ENCODE measurements at places on chromosomes 11 and 22. TPM values are rescaled to one million over a fixed set of nuclear protein-coding genes. Genes with fewer than 3 reads are reported as not detected.

GRCh38 chr11:128098781-128099180 is 488.6 kb downstream of the ETS1 start:
- DNase-seq: no peak

GRCh38 chr11:16047073-16047472 is 309.3 kb downstream of the SOX6 start:
- DNase-seq: no peak

The DBX1 gene
- total RNA-seq: not detected

The CCDC73 gene
- total RNA-seq: 0.21 TPM

The RGL4 gene
- total RNA-seq: not detected

The LAYN gene
- 20.1 TPM for total RNA-seq

The SLC1A2 gene
- 0.22 TPM for total RNA-seq

DNA sequence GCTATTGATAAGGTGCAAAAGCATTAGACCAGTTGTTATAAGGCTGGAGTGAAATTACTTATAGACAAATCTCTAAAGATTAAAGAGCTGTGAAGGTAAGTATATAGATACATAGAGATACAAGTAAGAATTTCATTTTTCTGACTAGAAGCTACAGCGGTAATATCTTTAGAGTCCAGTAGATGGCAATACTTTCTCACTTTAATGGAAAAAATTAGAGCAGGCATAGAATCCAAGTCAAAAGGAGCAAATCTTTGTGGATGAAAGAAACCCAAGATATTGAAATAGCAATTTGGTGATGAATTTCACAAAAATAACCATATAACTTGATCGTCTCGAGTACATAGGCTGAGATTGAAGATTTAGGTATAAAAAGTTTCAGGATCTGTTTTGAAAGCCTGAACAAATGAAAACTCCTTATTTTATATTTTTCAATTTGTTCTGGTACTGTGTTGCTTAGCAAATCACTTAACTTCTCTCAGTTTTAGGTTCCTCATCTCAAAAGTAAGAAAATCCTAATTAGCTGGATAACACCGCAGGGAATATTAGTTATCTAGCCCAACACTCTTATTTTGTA is 81.9 kb downstream of the UVRAG start:
- no peak for DNase-seq

DNA sequence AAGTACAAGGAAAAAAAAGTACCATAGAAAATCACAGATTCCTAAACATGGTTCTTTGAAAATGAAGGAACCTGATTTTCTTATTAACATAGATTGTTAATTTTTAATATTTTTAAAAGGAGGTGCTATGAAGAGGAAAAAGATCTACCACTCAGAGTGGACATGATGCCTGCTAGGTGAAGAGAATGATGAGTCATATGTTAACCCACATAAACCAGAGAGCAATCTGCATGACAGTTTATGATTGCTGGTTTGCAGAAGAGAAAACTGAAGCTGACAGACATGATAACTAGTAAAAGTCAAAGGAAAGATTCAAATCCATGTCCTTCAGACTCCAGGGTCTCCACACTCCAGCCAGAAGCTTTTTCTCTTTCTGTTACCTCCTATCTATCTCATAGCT is 1231.7 kb downstream of the LRRC4C start:
- no peak for DNase-seq

- DNase-seq: no peak
Observed at GRCh38 chr11:27467181-27467913, 5.2 kb downstream of the LGR4 start.

The TLCD5 gene
- total RNA-seq: 6.3 TPM

The FAM180B gene
- 4.4 TPM for total RNA-seq

The APOA5 gene
- total RNA-seq: not detected

The LDLRAD3 gene
- 27.6 TPM for total RNA-seq
